WTC11 (cell line): ENCODE measurements at places on chromosomes 11 and 22. TPM values are rescaled to one million over a fixed set of nuclear protein-coding genes. Genes with fewer than 3 reads are reported as not detected.

The ST14 gene
- 27.5 to 33.9 TPM (median 27.8 TPM) in 3 replicates for total RNA-seq

The LDLRAD3 gene
- total RNA-seq: 12.6 to 14.5 TPM (median 14.5 TPM) in 3 replicates

The MS4A7 gene
- total RNA-seq: 0.25 to 0.46 TPM (median 0.31 TPM) in 3 replicates

The SLC25A18 gene
- total RNA-seq: 0.69 to 2.1 TPM (median 1.0 TPM) in 3 replicates

The SLC15A3 gene
- 10.2 to 12.1 TPM (median 11.5 TPM) in 3 replicates for total RNA-seq

The SCO2 gene
- total RNA-seq: 1.5 to 5.5 TPM in 2 of 3 replicates, not detected in the other
